Vein endothelial cell (primary cell): ENCODE measurements at places on chromosomes 3 and 15. TPM values are rescaled to one million over a fixed set of nuclear protein-coding genes. Genes with fewer than 3 reads are reported as not detected.

The LRRN1 gene
- total RNA-seq = not detected in 2 replicates

The CCDC39 gene
- total RNA-seq = 0.10 TPM in 1 of 2 replicates, not detected in the other

The ISLR2 gene
- total RNA-seq = not detected in 2 replicates

The CNTN6 gene
- not detected in 2 replicates for total RNA-seq

The IMP3 gene
- 64.3 and 94.0 TPM in 2 replicates for total RNA-seq
